Left lung (tissue), 14 donors: ENCODE measurements at places on chromosomes 12 and 14. TPM values are rescaled to one million over a fixed set of nuclear protein-coding genes. Genes with fewer than 3 reads are reported as not detected.

Gene SLCO1A2
- 0.51 TPM for polyA plus RNA-seq

Gene RPGRIP1
- polyA plus RNA-seq = 0.70 TPM

Gene AKT1
- 201 TPM for polyA plus RNA-seq

Gene PRPH
- polyA plus RNA-seq = 1.3 TPM

Gene GPR137C
- polyA plus RNA-seq = 7.4 TPM

Gene PTPN21
- polyA plus RNA-seq = 31.0 TPM

Gene PPM1H
- 12.7 TPM for polyA plus RNA-seq

Gene CAPZA3
- 1.6 TPM for polyA plus RNA-seq

Gene IL23A
- 1.0 TPM for polyA plus RNA-seq

Gene DENR
- polyA plus RNA-seq = 102 TPM

Gene TSHR
- polyA plus RNA-seq = 0.64 TPM

Gene PZP
- 1.4 TPM for polyA plus RNA-seq

Gene NID2
- polyA plus RNA-seq = 227 TPM

Gene DAD1
- polyA plus RNA-seq = 199 TPM

Gene SYT10
- polyA plus RNA-seq = 0.03 TPM

Gene COX8C
- not detected for polyA plus RNA-seq

Gene ASPG
- polyA plus RNA-seq = 11.5 TPM

Gene DYRK4
- polyA plus RNA-seq = 63.9 TPM

Gene PTPN11
- 63.0 TPM for polyA plus RNA-seq

Gene KRT75
- polyA plus RNA-seq = not detected

Gene FOXG1
- polyA plus RNA-seq = 0.11 TPM

Gene DPPA3
- not detected for polyA plus RNA-seq

Gene AMIGO2
- polyA plus RNA-seq = 2.8 TPM

Gene ARF6
- 54.3 TPM for polyA plus RNA-seq
